BE2C (cell line): ENCODE measurements at places on chromosomes 4 and X.

GRCh38 chrX:40809210-40809609, 73.9 kb upstream of the MED14 start:
- no peak for DNase-seq

DNA sequence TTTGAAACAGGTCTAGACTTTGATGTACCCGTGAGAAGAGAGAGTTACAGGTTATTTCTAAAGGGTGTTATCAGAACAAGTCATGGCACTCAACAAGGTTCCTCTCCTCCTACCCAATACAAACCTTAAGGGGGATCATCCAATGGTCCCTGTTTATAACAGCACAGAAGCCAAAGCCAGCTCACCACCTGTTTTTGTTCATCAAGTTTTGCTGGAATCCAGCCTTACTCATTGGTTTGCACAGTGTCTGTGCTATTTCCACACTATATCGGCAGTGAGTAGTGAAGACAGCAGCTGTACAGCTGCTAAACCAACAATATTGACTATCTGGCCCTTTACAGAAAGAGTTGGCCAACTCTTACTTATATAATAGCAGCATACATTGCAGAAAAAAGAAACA, 262.1 kb upstream of the STS start:
- DNase-seq = no peak

- DNase-seq = no peak
Observed at GRCh38 chrX:152997337-152997736, 3.4 kb upstream of the PNMA5 start.

GRCh38 chr4:81562093-81562492, 90.4 kb upstream of the RASGEF1B start:
- DNase-seq = no peak

GRCh38 chrX:30800901-30801300, 88.2 kb downstream of the TAB3 start:
- DNase-seq = no peak

GRCh38 chr4:16353165-16353564, 126.9 kb upstream of the TAPT1 start:
- DNase-seq = no peak

- DNase-seq = no peak
Observed at GRCh38 chrX:66000628-66001272, 39.1 kb downstream of the VSIG4 start.

GRCh38 chr4:118955515-118955914, 66.9 kb downstream of the SYNPO2 start:
- DNase-seq = no peak

GRCh38 chr4:12446657-12447185, 1018.0 kb upstream of the HS3ST1 start:
- no peak for DNase-seq

GRCh38 chrX:136112778-136113177, 34.6 kb upstream of the FHL1 start:
- DNase-seq = no peak

DNA sequence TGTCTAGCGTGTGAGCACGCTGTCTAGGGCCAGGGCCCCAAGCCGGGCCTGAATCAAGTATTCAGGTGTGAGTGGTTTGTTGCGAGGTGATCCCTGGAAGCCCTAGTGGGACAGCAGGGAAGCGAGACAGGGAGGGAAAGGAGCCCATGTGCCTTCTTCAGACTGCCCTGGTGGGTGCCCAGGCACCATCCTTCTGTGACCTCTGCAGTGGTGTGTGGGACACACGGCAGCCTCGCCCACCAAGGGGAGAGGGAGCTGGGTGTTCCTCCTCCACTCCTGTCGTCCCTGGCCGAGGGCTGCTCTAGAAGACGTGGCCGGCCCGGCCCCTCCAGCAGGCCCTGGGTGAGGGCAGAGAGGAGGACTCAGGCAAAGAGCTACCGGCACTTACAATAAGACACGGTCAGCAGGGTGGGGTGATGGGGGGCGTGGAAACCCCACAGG, 47.4 kb downstream of the HTRA3 start:
- no peak for DNase-seq

DNA sequence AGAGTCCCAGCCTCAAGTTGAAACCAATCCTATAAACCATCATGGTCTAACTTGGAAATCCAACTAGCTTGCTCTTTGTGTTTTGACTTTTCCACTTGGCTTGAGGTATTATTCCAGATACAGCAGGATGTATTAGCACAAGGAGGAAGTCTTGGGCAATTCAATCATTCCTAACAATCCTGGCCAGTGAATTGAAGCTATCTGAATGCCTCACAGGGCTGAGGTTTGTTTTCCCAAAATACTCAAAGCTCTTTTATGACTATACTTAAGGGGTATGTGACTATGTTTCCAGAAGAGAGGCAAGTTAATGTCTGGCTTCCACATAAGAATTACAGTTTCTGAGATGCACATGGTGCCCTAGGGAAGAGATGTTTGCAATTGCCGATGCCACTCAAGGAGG, 66.8 kb upstream of the SH3RF1 start:
- DNase-seq = no peak

DNA sequence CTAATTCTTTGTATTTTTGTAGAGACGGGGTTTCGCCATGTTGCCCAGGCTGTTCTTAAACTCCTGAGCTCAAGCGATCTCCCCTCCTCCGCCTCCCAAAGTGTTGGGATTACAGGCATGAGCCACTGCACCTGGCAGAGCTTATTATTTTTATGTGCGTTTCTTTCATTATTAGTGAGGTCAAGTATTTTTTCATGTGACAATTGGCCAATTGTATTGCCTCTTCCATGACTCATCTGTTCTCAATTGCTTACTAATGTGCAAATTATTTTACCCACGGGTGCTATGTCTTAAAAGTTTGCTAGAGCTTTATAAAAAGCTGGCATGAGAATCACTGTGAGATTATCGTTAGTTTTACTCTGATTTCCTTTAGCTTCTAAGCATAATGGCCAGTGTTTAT, 13.0 kb upstream of the ARX start:
- no peak for DNase-seq

- DNase-seq = no peak
Observed at GRCh38 chr4:73431813-73432168, 4.2 kb upstream of the AFP start.
